ENCODE measurements at places on chromosomes 6 and 20.
A peak's percentile ranks its signal among the peaks of the same experiment; 100 is the strongest.

GRCh38 chr20:37627767-37628130, 66.1 kb upstream of the CTNNBL1 start:
- no peak for DNase-seq

GRCh38 chr6:12345694-12346058, 55.5 kb downstream of the EDN1 start:
- DNase-seq: no peak

DNA sequence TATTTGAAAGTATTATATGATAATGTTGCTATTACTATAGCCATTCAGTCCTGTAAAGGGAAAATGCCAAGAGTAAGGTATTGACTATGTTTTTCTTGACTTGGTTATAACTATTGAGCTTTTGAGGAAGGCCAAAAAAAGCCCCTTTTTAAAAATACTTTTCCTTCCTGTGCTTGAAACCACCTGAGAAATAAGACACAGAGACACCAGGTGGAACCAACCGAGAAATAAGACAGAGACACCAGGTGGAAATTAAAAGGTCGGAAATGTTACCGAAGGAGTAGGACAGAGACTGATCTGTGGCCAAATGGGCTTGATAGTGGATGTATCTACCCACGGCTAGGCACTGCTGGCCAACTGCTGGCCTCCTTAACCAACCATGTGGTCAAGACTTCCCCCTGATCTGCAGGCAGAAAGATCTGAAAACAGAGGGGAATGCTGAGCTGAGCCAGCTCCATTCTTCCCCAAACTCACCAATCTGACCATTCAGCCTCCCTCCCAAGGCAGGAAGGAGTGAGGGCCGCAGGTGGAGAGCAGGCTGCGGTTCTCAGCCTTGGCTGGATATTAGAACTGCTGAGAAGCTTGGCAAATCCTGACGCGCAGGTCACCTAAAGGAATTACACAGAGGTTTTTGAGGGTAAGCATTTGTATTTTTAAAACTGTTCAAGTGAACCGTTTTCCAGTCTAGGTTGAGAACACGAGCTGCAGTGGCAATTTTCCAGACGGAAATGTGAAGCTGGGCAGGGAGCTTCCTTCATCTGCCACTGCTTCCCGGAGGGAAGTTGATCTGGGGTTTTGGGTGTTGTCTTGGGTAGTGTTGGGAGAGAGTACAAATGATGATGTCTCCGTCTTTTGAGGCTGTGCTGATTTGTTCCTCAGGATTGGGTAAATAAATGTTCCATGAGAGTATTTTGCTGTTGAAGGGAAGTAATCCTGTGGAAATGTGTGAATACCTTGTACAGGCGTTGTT, 121.7 kb upstream of the EXOC2 start:
- no peak for DNase-seq

- DNase-seq: no peak
These were observed 7.5 kb upstream of the GLP1R start for GRCh38 chr6:39041072-39041471.

DNA sequence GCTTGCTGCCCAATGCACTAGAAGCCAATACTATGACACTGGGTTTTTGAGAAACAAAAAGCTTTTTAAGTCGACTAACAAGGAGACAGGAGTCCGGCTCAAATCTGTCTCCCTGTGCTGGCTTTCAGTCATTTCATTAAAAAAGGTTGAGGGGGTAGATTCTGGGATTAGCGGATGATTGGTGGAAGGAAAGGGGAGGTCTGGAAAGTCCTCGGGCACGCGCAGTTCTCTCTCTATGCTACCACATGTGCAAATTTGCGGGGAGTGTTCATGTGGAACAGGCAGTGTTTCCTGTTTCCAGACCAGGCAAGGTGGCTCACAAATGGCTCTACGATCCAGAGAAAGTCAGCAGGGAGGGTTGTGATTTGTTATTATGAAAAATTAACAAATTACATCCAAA, 89.1 kb upstream of the TOX2 start:
- no peak for DNase-seq

DNA sequence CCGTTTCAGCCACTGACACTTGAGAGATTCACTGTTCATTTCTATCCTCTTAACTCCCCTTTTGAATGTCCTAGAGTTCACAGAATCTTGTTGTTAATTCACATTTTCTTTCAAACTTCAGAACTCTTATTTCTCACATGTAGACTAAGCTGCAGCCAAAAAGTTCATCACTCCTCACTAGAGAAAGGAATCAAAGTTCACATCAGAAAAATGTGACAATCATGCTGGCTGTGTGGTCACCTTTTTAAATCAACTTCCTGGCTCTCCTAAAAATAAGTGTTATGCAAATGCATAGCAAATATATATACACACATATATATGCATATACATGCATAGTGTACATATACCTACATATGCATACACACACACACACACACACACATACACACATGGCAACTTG, 123.0 kb downstream of the CBLN4 start:
- DNase-seq: no peak

- DNase-seq: no peak
These were observed 70.8 kb upstream of the NXT1 start for GRCh38 chr20:23279836-23280235.

GRCh38 chr6:116449565-116449964, 11.6 kb upstream of the CALHM6 start:
- DNase-seq: no peak

GRCh38 chr6:125114248-125114858, 39.2 kb upstream of the TPD52L1 start:
- peak; percentile 62 for DNase-seq

DNA sequence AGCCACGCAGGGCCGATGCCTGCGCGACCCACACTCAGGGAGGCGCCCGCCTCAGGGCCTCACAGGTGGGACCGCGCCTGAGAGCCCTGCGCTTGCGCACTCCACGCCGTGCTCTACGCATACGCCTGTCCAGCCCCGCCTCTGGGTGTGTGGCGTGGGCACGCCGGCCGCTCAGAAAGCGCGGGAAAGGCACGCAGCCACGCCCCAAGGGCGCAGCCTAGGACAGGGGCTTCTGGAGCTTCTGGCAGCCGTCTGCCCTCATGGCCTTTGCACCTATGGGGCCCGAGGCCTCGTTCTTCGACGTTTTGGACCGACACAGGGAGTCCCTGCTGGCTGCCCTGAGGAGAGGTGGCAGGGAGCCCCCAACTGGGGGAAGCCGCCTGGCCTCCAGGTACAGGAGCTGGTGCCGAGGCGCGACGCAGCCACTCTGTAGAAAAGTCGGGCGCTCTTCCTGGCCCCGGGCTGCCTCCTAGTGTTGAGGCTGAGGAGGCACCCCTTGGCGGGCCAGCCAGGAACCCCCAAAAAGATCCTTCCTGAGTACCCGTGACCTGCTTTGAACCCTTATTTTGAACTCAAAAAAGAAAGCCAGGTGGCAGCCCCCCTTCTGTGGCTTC, at the start of gene SPO11:
SPO11 (plus strand) TSS at position 196 of the 614 bp plus-strand sequence; CDS start at position 261, 65 bp downstream.
- DNase-seq: peak; percentile 13

DNA sequence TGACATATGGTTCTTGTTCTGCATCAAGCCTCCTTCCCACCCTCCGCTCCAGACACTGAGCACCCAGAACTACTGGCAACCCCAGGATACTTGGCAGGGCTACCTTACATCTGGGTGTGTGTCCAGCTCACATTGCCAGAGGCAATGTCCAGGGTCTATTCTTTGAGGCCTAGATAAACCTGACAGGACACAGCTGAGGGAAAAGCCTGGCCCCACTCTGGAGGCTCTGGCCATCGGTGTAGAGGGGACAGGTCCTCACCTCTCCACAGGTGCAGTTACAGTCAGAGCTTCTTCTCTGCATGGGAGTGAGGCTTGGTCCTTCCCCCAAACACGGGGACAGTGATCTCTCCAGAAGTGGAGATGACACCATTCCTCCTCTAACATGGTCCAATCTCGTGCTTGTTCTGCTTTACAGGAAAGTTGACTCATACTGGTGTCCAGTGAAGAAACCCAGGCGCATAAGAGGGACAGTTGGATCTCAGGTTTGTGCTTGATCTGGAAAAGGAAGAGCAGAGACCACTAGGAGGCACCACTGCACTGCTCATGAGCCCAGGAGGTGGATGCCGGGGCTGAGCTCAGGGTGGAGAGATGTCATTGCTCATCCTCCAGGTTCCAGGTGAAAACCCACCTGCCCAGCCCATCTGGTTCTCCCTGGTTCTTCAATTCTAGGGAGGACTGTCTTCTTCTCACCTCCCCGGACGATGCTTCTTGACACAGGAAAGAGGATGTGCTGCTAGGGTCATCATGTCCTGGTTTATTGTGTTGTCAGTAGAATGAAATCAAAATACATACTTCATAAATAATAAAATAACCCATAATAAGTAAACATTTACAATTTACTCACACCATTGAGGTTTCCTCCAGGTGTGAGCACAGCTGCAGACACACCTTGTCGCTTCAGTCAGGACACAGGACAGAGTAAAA, 14.7 kb downstream of the HLA-F start:
- DNase-seq: peak; percentile 68

DNA sequence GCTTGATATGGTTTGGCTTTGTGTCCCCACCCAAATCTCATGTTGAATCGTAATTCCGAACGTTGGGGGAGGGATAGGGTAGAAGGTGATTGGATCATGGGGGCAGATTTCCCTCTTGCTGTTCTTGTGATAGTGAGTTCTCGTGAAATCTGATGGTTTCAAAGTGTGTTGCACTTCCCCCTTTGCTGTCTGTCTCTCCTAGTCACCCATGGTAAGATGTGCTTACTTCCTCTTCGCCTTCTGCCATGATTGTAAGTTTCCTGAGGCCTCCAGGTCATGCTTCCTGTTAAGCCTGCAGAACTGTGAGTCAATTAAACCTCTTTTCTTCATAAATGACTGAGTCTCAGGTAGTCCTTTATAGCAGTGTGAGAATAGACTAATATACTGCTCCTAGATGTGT, 19.9 kb downstream of the PFDN4 start:
- DNase-seq: no peak

- peak; percentile 61 for DNase-seq
These were observed 469 bp downstream of the STX16 start for GRCh38 chr20:58651559-58651945.

GRCh38 chr6:140663772-140664171, 1289.3 kb upstream of the CITED2 start:
- DNase-seq: no peak

- no peak for DNase-seq
These were observed 73.3 kb downstream of the TFAP2A start for GRCh38 chr6:10341605-10342004.

- no peak for DNase-seq
These were observed 20.2 kb downstream of the HLA-DPA1 start for GRCh38 chr6:33053230-33053629.

- no peak for DNase-seq
These were observed 30.7 kb downstream of the SLC22A3 start for GRCh38 chr6:160378882-160379281.

Data from NCI-H345 (cell line).